ELF-1 (cell line): ENCODE measurements at places on chromosomes 11 and 22.

DNA sequence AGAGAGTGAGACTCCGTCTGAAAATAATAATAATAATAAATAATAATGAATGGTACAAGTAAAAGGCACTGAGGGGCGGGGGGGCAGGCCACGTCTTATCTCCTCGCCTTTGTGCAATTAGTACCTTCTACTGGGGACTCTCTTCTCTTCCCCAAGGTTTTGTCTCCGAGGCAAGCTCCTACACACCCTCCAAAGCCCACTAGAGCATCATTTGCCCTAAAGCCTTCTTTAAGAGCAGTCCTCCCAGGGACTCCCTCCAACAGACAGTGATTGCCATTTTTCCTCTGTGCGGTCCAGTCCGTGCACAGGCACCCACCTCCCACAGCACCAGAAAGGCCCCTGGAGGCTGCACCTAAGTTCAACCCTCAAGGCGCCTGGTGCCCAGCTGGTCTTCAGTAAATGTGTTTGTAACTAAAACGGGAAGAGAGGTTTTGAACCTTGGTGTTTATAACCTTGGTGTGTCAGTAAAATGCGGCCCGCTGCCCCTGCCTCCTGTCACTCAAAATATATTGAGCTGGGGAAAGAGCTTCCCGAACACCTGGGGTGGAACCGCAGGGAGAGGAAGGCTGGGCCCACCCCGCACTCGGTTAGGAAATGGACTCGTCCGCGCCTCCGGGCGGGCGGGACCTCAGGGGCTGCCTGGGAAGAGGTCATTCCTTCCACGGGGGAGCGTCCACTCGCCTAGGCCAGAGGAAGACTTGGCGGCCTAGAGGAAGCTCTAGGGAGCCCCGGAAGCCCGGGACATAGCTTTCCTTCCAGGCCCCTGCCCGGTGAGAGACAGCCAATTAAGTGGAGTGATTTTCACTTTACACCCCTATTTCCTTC, 4.7 kb upstream of the KDELR3 start:
- DNase-seq = peak; percentile 82

- no peak for DNase-seq
Observed at GRCh38 chr11:78834886-78835285, 260.2 kb upstream of the NARS2 start.

DNA sequence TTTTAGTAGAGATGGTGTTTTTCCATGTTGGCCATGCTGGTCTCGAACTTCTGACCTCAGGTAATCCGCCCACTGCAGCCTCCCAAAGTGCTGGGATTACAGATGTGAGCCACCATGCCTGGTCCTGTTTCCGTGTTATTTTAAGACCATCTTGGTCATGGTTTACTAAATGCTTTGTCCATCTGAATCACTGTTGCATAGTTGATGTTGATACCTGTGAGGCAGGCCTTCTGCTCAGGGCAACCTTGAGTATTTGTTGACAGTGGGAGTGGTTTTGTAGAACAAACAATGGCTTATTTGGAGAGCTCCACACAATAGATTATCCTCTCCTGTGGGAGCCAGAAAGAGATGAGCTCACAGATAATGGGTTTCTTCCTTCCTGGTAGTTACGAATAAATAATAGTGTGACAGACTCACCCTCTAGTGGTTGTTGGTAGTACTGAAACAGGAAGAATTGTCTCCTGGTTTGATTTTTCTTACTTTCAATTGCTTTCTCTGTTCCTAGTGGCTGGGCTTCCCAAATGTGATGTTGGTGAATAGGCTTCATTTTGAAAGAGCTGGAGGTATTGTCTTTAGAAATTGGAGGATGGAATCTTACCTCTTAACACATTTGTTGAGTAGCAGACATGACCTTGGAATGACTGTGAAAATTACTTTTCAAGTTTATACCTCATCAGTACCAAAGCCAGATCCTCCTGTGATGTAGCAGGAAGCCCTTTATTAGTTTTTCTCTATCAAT, 39.0 kb downstream of the CTNND1 start:
- peak; percentile 83 for DNase-seq

GRCh38 chr11:114483929-114484328, 44.7 kb downstream of the REXO2 start:
- no peak for DNase-seq

- DNase-seq = no peak
Observed at GRCh38 chr22:45526281-45526680, 23.6 kb downstream of the FBLN1 start.

DNA sequence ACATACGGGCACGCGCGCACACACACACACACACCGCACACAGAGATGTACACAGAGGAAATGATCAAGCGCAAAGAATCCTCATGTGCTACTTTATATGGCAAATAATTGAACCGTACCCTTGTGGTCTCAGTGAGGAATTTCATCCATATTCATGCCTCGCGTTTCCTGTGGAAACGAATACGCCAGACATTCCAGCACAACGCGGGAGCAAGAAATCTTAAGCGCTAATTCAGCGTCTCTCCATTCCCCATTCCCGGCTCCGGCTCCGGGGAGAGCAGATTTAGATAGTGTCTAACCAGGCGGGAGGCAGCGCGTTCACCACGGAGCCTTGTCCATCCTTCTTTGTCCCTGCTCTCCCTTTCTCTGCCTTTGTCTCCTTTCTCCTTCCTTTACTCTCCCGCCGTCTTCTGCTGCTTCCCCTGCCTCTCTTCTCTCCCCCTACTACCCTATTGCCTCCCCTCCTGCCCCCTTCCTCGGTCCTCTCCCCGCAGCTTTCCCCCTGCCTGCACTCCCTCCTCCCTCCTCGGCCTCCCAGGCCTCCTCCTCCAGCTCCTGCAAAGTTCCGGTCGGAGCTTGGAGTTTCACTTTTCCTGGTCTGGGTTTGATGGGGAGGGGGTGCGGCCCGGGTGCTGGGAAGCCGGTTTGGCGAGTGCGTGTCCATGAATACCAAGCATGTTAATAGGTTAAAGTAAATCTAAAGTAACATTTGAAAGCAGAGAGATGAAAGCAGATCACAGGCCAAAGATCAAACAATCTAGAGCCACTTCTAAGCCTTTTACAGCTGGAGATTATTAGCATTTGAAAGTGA, 579.3 kb downstream of the BUD13 start:
- peak; percentile 87 for DNase-seq

- peak; percentile 56 for DNase-seq
Observed at GRCh38 chr11:121652971-121653370, 200.2 kb upstream of the SORL1-AS1 start.

DNA sequence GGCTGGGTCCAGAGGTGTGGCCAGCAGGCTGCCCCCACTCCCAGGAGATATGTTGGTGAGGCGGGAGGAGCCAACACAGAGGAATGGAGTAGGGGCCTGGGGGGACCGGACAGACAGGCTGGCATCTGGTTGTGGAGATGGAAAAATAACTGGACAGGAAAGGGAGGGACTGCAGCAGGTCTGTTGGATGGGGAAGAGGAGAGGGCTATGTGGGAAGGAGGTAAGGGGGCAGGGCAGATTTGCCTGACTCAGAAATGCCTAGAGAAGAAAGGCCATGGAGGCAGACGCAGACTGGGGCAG, 160.4 kb downstream of the TRIM29 start:
- DNase-seq = no peak

- peak; percentile 53 for DNase-seq
Observed at GRCh38 chr11:31921081-31921480, 110.0 kb upstream of the PAX6 start.

DNA sequence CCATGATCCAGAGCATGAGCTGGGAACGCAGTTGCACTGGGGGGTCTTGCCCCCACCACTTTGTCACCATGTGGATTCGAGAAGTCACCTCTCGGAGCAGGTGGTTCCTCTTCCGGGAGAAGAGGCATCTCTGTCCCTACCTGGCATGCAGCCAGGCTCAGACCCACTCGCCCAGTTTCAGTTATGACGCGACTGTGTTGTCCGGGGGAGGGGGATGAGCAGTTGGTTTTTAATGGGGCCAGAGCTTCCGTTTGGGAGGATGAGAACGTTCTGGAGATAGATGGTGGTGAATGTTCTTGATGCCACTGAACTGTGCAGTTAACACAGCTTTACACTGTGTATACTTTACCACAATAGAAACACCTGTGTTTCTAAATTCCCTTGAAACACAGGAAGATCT, 41.5 kb downstream of the DHCR7 start:
- no peak for DNase-seq

DNA sequence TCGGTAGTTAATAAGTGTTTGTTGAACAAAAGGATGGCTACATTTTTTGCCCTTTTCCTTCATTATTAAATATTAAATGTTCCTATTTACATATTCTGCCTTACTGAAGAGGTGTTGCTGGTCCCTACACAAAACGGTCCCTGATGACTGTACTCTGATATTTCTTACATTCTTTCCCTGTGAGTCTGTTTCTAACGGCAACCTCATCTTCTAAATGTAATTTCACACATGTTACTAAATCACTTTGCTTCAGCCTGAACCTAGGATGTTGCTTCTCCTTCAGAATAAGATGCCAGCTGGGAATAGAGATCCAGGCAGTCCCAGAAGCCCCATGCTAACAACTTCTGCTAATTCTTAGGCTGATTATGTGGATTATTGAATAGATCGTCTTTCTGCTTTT, 50.3 kb downstream of the SPON1 start:
- DNase-seq = no peak

- peak; percentile 65 for DNase-seq
Observed at GRCh38 chr11:133153031-133153430, 379.3 kb downstream of the OPCML start.

- DNase-seq = no peak
Observed at GRCh38 chr11:36155770-36156160, 133.5 kb downstream of the COMMD9 start.

DNA sequence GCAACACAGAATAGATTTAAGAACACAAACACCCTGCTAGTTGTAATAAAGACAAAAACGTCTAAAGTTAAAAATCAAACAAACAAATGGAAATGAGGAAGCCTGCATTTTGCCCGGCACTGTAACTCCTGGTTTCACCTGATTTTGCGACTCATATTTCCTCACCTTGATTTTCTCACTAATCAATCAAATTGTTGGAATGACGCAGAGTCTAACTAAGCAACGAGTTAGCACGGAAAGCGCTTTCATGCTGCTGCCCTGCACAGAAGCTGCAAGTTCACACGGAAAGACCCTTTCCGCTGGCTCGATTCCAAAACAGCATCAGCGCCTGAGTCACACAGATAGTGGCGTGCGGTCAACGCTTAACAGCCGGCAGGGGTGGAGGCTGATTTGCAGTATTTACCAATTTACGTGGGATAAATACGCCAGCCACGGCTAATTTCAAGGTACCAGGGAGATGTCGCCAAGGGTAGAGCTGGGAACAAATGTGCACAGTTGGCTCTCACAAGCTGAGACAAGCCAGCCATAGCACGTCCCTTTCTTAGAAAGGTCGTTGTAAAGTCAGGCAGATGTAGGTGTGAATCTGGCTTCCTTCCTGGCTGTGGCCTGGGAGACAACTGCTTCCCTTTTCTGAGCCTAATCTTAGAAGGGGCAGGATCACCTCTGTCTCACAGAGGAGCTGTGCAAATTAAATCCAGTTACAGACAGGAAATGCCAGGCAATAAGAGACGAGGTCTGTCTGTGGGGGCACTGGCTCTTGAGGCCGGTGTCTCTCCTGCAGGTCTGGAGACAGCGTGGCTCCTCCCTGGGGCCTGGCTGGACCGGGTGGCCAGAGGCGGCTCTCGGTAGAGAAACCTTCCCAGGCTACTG, 76.9 kb upstream of the TTLL12 start:
- no peak for DNase-seq

- no peak for DNase-seq
Observed at GRCh38 chr11:77431813-77432212, 42.1 kb downstream of the PAK1 start.

GRCh38 chr22:20569059-20570058, 61.9 kb downstream of the MED15 start:
- no peak for DNase-seq

DNA sequence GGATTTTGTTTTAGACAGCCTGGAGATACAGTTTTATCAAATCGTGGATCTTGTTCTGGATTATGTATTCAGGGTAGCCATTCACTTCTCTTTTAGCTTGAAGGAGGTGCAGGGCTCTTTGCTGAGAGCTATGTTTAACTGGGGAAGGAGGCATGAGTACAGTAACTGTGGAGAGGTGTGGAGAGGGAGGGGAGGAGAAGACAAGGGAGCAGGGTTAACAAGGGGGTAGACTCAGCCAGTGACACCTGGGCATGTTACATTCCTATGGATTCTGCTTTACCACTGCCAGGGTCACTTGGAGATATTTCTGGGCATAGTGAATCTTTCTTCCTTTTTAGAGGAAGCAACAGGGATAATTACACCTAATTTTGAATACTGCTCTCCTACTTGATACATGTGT, 536.0 kb downstream of the TMEM135 start:
- no peak for DNase-seq

DNA sequence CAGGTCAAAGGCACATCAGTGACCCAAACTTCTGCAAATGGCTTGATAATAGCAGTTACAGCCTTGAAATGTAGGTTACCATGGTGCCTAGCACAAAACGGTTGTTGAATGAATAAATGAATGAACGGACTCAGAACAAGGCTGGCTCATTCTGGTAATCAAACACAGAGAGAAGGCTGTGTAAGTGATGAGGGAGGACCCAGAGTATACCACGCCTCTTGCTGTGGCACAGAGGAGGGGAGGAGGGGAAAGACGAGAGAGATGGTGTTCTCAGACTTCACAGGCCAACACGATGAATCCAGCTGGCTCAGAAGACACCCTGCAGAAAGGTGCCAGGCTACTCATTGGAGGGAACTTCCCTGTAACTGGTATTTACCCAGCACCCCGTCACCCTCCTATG, 38.3 kb downstream of the PC start:
- no peak for DNase-seq

- no peak for DNase-seq
Observed at GRCh38 chr22:33741025-33741424, 179.3 kb downstream of the LARGE1 start.

DNA sequence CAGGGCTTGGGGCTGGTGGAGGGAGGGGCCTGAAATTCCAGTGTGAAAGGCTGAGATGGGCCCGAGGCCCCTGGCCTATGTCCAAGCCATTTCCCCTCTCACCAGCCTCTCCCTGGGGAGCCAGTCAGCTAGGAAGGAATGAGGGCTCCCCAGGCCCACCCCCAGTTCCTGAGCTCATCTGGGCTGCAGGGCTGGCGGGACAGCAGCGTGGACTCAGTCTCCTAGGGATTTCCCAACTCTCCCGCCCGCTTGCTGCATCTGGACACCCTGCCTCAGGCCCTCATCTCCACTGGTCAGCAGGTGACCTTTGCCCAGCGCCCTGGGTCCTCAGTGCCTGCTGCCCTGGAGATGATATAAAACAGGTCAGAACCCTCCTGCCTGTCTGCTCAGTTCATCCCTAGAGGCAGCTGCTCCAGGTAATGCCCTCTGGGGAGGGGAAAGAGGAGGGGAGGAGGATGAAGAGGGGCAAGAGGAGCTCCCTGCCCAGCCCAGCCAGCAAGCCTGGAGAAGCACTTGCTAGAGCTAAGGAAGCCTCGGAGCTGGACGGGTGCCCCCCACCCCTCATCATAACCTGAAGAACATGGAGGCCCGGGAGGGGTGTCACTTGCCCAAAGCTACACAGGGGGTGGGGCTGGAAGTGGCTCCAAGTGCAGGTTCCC, at the start of gene APOC3:
Gene APOC3, plus strand, starts transcription at position 383 of the 659 bp plus-strand sequence. CDS start 676 bp downstream, outside the sequence.
- no peak for DNase-seq

DNA sequence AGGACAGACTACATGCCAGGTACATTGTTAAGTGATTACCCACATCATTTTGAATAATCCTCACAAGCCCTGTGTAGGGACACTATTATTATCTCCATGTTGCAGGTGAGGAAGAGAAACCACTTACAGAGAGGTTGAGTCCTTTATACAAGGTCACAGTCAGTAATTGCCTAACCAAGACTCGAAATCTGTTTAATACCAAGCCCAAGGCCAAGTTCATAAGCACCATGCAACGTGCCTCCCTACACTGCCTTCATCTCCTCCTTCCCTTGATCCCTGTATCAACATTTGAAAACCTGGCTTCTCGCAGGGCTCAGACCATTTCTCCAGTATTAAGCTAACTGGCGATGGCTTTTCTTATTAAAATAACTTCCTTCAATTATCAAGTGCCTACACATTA, 41.7 kb upstream of the SEZ6L start:
- DNase-seq = no peak
